ENCODE measurements at places on chromosomes 13 and 19.

DNA sequence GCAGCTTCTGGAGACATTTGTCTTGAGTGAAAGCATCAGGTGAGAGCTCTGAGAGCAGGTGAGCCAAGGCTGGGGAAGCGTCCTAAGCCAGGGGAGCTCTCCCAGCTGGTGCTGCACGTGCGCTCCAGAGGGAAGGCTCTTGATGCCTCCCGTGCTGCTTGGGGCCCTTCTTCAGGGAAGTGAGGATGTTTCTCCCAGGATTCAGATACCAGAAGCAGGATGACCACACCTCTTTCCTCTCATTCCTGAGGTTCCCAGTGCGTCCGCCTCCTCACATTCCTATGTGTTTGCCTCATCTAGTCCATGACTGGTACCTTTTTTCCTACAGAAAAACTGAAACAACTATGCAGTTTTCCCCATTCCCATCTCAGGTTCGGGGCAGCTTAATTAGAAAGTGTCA, 231.0 kb upstream of the IRS2 start:
- DNase-seq: no peak

- no peak for DNase-seq
Observed at GRCh38 chr13:29909975-29910674, 59.7 kb upstream of the UBL3 start.

GRCh38 chr13:96422002-96422401, 332.1 kb downstream of the HS6ST3 start:
- DNase-seq: no peak

DNA sequence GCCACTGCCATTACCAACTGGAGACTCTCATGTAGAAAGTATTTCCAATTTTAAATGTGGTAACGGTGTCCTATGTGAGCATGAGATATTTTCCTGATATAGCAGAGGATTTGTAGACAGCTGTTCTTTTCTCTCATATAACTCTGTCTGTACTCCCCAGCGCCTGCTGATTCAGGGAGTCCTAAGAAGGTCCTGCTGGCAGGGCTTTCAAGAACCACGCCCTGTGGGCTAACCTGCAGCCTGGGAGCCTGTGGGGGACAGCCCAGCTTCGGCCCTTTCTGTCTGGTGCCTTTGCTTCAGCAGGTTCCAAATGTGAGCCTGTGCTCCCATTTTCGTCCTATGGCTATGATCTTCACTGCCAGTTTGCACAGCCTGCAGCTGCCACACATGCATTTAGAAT, 316.8 kb downstream of the ATP8A2 start:
- no peak for DNase-seq

GRCh38 chr13:72125561-72125960, 258.6 kb upstream of the DACH1 start:
- no peak for DNase-seq

- DNase-seq: no peak
Observed at GRCh38 chr19:29620931-29621351, 14.9 kb downstream of the POP4 start.

DNA sequence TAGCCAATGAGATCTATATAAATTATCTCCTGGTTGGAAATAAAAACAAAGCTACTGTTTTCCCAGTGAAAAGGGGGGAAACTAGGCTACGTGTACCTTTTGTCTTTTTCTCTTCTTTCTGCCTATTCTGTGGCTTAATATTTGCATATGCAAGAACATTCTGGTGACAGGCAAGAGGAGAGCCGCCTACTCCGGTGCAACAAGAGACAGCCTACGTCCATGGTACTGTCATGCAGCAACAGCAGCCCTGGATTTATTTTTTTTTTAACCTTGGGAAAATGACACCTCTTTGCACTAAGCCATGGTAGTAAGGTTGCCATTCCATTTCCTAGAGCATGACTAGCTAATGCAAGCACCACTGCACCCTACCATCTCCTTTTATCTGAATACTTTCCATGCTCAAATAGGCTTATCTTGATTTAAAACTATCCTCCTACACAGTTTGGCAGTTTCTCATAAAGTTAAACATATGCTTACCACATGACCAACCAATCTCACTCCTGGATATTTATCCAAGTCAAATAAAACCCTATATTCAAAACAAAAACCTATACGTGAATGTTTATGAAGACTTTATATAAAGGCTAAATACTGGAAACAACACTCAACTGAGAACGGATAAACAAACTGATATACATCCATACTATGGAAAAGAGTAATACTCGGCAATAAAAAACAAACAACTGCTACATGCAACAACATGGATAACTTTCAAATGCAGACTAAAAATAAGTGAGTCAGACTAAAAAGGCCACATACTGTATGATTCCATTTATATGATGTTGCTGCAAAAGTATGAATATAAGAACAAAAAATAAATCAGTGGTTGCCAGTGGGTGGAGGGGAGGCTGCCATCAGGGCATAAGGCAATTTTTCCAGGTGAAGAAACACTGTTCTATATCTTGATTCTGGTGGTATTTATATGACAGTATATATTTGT, 17.3 kb downstream of the NUFIP1 start:
- no peak for DNase-seq

DNA sequence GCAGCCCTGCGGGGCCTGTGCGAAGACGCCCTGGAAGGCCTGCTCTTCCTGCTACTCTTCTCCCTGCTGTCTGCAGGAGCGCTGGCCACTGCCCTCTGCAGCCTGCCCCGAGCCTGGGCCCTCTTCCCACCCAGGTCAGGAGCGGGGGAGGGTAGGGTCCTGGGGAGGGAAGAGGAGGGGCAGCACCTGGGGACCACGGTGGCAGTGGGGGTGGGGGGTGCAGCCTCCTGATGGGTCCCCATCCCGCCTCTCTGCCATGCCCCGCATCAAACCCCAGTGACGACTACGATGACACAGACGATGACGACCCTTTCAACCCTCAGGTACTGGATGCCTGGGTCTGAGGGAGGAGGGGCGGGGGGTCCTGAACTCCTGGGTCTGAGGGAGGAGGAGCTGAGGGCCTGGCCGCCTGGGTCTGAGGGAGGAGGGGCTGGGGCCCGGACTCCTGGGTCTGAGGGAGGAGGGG, 13.4 kb upstream of the LENG8 start:
- DNase-seq: no peak

DNA sequence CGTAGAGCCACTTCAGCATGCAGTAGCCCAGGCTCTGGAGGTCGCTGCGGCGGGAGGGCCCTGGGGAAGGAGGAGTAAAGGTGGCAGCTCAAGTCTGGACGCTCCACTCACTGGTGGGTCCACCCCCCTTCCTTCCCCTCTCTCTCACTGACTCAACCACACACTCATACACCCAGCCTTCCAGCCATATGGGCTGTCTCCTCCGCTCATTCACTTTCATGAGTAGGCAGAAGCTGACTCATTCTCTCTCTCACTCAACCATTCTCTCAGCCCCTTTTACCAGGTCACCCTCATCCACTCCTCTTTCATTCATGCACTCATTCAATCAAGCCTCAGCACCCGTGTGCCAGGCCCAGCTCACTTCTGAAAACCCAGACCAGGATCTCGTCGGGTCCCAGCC, 27.5 kb upstream of the SIGLEC11 start:
- no peak for DNase-seq

DNA sequence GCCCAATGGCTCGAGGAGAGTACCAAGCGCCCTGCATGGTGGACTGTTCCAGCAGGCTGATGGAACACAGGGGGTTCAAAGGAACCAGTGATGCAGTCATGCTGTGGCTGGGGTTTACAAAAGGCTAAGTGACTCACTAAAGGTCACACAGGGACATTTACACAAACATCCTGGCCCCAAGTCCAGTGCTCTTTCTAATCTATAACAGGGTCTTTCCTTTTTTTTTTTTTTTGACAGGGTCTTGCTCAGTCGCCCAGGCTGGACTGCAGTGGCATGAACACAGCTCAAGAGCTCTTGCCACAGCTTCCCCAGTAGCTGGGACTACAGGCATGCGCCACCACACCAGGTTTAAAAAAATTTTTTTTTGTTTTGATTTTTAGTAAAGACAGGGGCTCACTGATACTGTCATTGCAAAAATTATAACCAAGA, 2.8 kb upstream of the SLC25A15 start:
- DNase-seq: no peak

- no peak for DNase-seq
Observed at GRCh38 chr13:64488731-64489130, 2741.4 kb downstream of the PCDH9 start.

DNA sequence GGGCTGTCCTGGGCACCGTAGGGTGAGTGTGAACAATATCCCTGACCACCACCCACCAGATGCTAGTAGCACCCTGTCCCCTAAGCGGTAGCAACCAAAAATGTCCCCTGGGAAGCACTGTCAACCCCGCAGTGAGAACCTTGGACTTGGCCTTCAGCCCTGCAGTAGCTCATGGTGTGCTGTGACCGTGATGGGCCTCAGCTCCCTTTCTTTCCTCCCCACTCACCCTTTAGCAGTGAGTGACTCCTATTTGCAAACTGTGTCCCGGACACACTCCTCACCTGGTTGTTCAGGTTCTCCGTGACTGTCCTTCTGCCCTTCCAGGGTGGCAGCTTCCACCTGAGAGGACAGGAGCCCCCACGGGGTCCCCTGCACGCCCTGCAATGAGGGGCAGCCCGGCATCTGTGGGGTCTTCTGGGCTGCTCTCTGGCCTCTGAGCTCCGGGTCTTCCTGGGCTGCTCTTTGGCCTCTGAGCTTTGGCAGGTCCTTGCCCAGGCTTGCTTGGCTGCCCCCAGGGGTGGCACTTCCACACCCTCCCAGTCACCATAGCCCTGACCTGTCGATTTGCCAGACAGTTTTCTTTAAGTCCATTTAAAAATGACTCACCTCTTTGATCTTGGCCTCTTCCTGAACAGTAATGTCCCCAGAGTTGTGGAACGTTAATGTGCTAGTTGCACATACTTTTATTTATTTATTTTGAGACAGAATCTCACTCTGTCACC, 3.8 kb downstream of the KDM4B start:
- no peak for DNase-seq

DNA sequence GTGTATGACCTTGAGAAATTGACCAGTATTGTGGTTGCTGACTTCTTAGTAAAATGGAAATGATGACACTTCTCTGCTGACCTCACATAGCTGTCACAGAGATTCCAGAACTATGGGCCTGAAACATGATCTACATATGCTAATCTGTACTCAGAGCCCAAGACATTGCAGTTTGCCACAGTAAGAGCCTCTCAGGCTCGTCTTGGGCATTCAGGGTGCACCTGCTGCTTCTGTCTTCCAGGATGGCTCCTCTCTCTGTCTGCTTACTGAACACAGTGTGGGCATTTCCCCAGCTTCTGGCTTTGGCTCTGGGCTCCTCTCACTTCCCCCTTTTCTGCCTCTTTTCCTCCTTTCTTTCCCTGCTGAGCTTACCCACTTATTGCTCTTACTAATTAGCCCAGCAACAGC, 22.3 kb upstream of the SLC46A3 start:
- DNase-seq: no peak

- no peak for DNase-seq
Observed at GRCh38 chr13:20848944-20849343, 53.6 kb downstream of the XPO4 start.

DNA sequence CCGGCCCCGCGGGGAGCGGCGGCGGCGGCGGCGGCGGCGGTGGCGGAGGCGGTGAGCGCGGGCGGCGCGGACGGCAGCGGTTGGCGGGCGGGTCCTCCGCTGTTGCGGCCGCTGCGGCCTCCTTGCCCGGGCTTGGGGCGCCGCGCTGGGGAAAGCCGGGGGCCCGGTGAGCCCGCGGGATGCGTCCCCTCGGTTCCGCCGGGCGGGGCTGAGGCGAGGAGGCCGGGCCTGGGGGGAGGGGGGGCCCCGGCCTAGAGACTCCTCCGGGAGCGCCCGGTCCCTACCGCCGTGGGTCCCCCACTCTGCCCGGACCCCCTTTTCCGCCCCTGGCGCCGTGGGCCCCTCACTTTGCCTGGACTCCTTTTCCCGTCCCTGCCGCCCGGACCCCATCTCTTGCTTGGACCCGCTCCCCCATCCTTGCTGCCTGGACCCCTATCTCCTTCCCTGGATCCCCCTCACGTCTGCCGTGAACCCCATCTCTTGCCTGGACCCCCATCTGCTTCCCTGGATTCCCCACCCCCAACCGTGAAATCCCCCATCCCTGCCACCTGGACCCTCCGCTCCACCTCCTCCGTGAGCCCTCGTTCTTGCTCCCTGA, 28.6 kb upstream of the NDUFS7 start:
- DNase-seq: no peak

DNA sequence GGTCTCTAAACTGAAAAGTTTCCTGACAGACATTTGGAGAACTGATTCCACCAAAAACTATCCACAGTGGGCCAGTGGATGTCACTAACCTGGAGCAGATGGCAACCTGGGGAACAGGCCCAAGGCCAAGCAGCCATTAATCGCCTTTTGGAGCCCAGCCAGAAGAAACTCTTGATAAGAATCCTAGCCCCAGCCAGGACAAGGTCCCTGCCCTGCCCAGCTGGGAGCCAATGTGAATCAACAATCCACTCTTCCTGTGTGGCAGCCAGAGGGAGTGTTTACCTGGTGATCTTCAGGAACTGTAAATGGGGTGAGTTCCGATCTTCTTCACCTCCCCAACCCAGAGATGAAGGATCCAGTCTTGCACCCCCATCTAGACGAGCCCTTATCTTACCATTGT, 14.5 kb upstream of the IGSF23 start:
- no peak for DNase-seq

DNA sequence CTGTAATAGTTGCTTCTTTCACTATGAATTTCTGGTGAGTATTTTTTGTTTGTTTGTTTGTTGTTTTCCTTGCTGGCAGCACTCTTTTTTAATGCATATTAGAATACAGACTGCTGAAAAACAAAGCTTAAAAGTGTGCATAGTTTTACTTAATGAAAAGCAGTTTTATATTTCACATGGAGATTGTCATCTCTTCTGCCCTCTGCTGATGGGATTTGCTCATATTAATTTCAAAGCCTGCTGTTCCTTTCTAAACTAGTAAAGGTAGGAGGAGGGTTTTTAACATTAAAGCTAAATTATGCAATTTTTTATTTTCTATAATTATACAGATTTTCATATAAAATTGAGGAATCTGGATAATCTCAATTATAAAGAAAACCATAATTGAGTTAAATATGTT, 692.6 kb upstream of the SLITRK1 start:
- DNase-seq: no peak

- no peak for DNase-seq
Observed at GRCh38 chr19:3229888-3230496, 5.5 kb downstream of the CELF5 start.

DNA sequence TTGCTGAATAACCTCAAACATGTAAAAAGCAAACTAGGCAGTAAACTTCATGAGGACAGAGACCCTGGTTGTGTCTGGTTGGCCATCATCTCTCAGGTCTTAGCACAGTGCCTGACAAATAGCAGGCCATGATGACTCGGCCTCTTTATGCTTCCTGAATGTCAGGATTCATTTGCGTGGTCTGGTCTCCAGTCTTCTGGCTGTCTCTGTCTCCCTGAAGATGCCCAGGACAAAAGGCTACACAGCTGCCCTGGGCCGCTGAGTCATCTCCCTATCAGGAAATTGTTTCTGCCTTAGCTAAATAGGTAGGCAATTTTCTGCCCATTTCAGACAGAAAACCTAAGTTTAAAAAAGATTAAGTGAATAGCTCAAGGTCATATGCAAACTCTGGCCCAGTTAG, 84.1 kb upstream of the FNDC3A start:
- DNase-seq: no peak

GRCh38 chr19:41310033-41310831, at the start of gene CCDC97:
TSS of gene CCDC97 (plus strand) at chr19:41310172. CDS start at chr19:41310311, 139 bp downstream.
- DNase-seq: peak; percentile 88

GRCh38 chr19:40360708-40361241, 12.3 kb downstream of the PLD3 start:
- no peak for DNase-seq

- DNase-seq: no peak
Observed at GRCh38 chr19:33414667-33415605, 41.4 kb downstream of the CEBPG start.

GRCh38 chr13:98512774-98513665, 63.9 kb downstream of the STK24 start:
- DNase-seq: peak; percentile 62

GRCh38 chr13:108925070-108925469, 295.7 kb downstream of the MYO16 start:
- DNase-seq: no peak

Data from G401 (cell line).